Fibroblast of villous mesenchyme (primary cell): ENCODE measurements at places on chromosomes 4 and X.
A peak's percentile ranks its signal among the peaks of the same experiment; 100 is the strongest.

- DNase-seq, result no peak
These were observed 98.9 kb upstream of the BLTP1 start for GRCh38 chr4:122053186-122053585.

GRCh38 chr4:60581919-60582536 lies 618.1 kb upstream of the ADGRL3 start:
- DNase-seq, result no peak

- no peak for DNase-seq
These were observed 25.6 kb upstream of the SPP1 start for GRCh38 chr4:87949961-87950360.

GRCh38 chr4:151567056-151567455 lies 158.1 kb downstream of the FHIP1A start:
- no peak for DNase-seq

GRCh38 chr4:23084559-23085248 lies 392.0 kb downstream of the GBA3 start:
- no peak for DNase-seq

DNA sequence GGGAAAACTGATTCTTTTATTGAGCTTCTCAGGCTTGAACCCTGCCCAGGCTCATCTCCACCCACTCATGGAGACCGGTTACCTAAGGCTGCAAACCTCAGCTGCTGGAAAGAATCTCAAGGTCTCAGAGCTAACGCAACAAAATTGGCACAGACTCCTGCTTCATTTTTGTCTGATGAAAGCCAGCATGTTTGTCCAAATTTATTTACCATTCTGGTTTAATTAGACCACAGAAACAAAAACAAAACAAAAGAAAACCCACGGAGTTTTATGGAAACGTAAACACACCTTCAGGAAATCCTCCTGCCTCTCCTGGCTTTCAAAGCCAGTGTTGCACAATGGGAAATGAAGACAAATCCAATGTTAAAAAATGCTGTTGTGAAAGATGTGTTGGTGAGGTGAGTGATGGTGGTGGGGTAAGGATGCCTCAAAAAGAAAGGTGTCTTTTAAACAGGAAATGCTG lies 56.4 kb upstream of the PDLIM3 start:
- peak; percentile 75 for DNase-seq

DNA sequence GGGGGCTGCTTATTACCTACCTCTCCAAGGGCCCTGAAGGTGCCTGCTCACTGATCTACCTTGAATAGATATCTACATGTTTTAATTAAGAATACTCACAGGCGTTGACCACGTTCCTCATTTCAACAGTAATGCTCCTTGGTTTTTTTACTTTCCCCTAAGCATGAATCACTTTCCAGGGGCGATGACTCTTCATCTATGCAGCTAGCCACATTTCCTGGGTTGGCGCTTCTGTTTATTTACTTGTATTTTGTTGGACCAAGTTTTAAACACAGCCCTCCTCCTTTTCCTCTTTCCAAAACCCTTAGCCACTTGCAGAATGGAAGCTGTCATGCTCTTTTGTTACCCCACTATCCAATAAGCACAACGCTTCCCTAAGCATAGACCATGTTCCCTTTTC lies 50.8 kb downstream of the CBLL2 start:
- DNase-seq, result peak; percentile 3

DNA sequence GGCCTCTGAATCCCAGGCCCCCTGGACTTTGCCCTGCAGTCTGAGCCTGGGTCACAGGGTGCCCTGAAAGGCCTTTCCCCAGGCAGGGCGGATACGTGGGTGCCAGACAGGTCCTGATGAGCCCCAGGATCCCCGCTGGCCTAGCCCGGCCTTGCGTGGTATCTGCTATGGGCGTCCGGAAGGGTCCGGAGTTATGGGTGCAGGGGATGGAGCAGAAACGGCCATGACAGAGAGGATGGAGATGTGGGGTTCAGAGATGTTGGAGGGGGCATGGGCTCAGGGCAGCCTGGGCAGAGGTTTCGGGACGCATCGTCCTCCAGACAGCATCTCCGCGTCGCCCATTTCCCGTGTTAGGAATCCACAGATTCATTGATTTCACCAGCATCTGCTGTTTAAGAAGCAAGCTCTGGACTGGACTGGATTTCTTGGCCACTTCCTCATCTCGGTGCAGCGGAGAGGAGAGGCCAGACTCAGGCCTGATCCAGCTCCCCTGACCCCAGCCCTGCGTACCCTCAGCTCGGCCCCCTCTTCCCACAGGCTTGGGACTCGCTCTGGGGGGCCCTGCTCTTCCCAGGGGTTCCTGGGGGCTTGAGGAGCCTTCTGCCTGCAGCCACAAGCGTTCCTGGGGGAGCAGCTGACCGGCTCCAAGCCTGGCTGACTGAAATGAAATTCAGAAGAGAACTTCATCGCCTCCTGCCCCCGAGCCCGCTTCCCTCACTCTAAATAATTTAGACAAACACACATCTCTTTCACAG lies 86.9 kb upstream of the ADRA2C start:
- no peak for DNase-seq
